ENCODE measurements at places on chromosomes 7 and 10.
A peak's percentile ranks its signal among the peaks of the same experiment; 100 is the strongest.

DNA sequence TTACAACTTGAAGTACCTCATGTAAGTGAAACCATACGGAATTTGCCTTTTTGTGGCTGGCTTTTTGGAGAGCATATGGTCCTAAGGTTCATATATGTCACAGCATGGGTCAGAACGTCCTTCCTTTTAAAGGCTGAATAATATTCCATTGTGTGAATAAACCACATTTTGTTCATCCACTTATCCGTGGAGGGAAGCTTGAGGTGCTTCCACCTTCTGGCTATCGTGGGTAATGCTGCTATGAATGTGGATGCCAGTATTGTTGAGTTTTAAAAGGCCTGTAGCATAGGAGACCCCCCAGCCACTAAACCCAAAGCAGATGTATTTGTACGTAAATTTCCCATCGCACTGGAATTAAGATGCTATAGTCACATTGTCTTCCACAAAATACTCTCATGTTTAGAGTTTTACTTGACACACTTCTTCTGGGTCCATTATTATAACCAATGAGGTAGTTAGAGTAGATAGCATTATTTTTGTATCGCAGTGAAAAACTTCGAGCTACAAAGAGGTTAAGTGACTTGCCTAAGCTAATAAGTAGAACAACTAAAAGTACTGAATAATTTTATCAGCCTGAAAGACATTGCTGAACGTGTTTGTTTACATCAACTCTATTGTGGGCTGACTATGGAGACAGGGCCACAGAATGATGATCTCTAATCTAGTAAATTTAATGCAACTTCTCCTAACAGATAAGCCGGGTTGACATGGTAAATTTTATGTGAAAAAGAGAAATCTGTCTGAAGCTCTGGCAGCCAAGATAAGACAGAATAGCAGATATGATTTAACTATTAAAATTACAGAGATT is 183.0 kb upstream of the CTBP2 start:
- no peak for DNase-seq

- DNase-seq: no peak
Measured at GRCh38 chr7:150358433-150358832, 10.2 kb upstream of the REPIN1 start.

DNA sequence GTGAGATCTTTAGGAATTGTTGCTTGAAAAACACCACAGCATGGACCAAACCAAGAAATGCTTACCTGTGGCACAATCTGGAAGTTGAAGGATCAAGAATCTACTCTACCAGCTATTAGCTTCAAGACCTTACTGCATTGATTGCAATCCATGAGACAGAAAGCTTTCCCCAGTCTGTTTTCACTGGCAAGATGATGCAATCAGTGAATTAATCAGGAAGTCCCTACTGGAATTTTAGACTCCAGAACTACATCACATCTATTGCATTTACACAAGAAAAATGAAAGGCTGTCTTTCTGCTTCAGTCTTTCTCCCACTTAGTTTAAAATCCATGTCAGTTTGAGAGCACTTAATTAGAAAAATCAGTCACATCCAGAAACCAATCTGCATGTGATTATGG is 191.7 kb downstream of the TFEC start:
- DNase-seq: no peak

DNA sequence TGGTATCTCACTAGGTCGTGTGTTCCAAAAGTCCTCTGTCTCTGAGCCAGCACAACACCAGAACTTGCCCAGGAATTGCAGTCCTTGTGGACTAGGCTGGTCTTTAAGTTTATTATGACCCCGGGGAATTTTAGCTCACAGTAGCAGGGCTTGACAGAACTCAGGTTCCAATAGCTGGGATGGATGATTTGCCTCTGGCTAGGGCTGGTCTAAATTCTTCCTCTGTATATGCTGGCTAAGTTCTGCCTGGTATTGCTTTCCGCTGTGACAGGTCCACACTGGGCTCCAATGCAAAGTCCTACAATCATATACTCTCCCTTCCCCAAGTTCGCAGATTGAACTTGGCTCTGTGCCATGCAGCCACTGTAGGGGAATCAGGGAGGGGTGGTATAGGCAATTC is 52.5 kb downstream of the FAS start:
- no peak for DNase-seq

GRCh38 chr7:133699386-133699785 is 427.8 kb upstream of the LRGUK start:
- DNase-seq: no peak

DNA sequence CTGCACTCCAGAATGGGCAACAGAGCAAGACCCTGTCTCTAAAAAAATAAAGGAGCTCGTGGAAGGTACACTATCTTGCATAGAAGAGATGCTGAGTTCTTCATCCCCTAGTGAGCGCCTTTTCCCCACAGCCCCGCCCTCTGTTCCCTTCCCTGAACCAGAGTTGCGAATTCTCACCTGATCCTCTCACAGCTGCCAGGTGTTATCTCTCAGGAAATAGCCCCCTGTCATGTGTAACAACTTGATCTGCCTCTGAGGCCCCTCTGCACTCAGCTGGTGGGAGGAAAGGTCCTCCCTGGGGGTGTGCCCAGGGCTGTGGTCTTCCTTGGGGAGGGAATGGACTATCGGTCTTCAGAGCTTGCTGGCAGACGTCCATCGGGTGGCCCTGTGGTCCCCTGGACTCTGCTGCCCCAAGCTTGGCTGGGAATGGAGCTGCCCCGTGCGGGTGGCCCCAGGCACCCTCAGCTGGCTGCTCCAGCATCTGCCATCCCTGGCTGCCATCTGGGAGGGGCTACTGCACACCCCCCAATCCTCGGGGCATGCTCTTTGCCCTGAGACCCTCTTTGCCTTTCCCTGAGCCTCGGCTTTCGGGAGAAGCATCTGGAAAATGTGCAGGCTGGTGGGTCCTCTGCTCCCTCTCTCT is 21.7 kb upstream of the BNIP3 start:
- DNase-seq: no peak

- peak; percentile 93 for DNase-seq
Measured at GRCh38 chr7:82810558-82811259, 352.0 kb downstream of the PCLO start.

DNA sequence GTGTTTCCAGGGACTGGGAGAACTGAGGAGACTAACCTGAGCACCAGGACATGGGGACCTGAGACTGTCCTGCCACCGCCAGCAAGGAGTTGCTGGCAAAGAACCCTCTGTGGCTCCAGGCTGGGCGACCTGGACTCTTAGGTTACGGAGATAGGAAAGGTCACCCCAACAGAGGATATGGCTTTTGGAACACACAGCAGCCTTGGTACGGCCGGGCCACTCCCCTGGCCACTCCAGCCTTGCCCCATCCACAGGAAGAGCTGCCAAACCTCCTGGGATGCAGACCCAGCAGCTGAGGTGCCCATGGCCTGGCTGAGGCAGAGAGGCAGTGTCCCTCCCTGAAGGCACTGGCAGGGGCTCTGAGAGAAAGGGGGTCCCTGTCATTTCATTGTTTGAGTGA is 137.8 kb downstream of the OAT start:
- no peak for DNase-seq

- no peak for DNase-seq
Measured at GRCh38 chr10:133316266-133316665, 7.6 kb downstream of the ZNF511 start.

GRCh38 chr7:148515237-148515636 is 75.3 kb upstream of the C7orf33 start:
- DNase-seq: no peak

- DNase-seq: no peak
Measured at GRCh38 chr7:7793921-7794320, 75.5 kb upstream of the RPA3 start.

GRCh38 chr7:19327018-19327417 is 181.8 kb upstream of the FERD3L start:
- DNase-seq: peak; percentile 49

All from astrocyte of the cerebellum (primary cell).